ENCODE measurements at places on chromosomes 11 and 22. TPM values are rescaled to one million over a fixed set of nuclear protein-coding genes. Genes with fewer than 3 reads are reported as not detected.

Gene PTPRJ
- total RNA-seq = 79.8 TPM

Gene MMP8
- total RNA-seq = not detected

Gene MYBPC3
- 0.08 TPM for total RNA-seq

Gene C11orf65
- 0.31 TPM for total RNA-seq

Gene RFPL3
- total RNA-seq = not detected

Gene OR2D2
- total RNA-seq = not detected

Gene SMIM35
- not detected for total RNA-seq

Gene IGF2
- 2.8 TPM for total RNA-seq

Gene NRIP3
- total RNA-seq = 0.89 TPM

Gene ADAMTS8
- 2.1 TPM for total RNA-seq

Gene HSPB2
- 0.09 TPM for total RNA-seq

Gene GPR83
- total RNA-seq = 0.08 TPM

Gene XPNPEP3
- total RNA-seq = 10.6 TPM

Gene SGSM1
- 1.1 TPM for total RNA-seq

Measured in A549 treated with dexamethasone at 1 μM for 4 hours (cell line).